ENCODE measurements at places on chromosomes 12 and 14.

DNA sequence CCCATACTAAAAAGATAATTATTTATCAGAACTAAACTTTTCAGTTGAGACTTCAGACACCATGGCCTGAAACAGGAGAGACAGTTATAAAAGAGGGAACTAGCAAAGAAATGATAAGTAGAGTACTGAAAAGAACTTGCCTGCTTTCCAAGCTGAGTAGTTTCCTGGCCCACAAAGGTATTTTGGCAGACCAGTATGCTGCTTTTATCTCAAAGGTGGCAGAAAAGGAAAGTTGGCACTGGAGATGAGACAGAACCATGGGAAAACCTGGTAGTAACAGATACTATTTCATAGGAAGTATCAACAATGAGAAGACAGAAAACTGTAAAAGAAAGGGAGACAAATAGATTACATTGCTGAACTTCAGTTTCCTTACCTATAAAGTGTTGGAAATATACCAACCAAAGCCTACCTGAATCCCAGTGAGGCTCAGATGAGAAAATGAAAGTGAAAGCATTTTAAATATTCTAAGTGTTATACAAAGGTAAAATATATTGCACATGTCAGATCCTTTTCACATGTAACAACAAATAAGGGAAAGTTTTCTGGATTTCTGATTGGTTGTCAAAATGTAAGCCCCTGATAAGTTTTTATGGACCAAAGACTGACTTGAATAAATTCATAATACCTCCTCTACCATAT, 155.3 kb upstream of the FSCB start:
- no peak for DNase-seq

GRCh38 chr14:104442631-104443390, 136.8 kb upstream of the C14orf180 start:
- peak; percentile 30 for DNase-seq

DNA sequence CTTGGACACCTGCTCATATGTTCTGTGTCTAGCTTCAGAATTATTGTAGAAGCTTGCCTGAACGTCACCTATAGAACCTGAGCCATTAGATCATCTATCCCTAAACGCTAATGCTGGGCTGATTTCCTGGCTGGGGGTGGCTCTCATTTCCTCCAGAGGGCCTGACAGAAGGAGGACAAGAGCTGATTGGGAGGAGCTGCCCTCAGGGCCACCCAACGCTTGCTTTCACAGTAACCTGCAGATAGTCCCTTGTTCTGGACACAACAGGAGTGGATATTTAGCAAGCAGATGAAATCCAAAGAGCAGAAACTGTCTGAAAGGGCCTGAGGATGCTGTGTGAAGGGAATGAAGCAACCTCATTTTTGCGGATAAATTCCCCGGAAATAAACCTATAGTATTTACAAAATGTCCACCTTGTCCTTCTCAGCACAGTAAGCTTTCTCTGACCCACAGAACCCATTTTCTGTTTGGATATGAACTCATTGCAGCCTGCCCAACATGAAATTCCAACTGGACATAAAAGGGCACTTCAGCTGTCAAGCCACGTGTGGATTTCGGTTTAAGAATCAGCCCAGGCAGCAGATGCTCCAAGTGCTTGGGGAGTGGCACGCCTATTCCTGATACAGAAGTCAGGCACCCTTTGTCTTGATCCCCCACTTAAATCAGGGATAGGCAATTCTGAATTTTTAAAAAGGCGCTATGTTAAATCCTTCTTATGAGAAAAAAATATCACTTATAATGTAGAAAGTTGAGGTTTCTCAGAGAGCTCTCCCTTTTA, 32.8 kb upstream of the TUBA1C start:
- no peak for DNase-seq

DNA sequence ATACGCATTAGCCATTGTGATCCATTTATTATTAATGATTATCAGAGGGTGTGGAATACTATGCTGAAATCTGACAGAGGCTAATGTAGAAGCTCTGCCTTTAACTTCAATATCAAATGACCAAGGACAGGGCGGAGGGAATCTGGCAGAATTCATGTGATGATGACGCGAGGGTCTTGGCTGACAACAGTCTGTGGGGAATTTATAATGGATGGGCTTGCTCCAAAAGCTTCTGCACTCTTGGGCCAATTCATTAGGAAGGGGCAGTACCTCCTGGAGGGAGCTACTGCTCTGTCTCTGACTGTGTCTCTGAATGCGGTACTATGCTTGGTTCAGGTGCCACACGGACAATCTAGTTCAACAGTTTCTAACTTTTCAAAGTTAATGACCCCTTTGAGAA, 46.2 kb downstream of the GALNT8 start:
- no peak for DNase-seq

DNA sequence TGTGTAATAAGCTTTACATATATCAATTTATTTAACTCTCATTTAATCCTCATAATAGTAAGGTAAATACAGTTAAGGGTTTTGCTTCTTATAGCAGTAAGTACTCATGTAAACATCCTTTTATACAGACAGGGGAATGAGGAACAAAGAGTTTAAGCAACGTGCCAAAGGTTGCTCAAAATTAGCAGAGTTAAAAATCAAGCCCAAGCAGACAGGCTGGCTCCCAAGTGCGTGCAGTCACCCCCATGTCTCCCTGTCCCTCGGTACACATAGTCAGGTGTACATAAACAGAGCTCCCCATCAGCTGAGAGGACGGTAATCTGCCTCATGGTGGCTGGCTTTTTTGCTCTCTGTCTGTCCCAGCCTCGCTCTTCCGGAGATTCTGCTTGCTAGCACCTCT, 126.4 kb downstream of the DERA start:
- no peak for DNase-seq

DNA sequence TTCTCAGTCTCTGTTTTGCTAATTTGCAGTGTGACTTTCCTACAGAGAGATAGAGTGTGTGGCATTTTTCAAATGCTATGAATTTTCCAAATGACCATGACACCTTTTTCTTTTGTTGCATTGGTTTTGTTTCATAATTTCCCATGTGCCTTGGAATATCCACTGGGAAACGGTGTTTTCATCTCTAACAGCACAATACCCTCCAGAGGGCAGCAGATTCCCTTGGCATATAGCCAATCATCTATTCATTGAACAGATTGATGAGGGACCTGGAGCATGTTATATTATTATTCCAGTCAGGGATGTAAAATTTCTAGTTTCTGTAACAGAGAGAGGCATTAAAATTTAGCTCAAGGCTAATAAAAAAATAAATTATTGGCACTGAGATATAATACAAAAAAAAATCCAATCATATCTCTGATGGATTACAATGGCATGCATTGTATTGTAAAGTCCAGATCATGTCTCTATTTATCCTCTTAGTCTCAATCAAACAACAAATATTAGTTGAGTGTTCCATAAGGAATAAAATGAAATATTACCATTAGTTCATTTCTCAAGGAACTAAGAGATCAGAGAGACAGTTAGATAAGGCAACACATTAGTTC, 29.6 kb upstream of the NTN4 start:
- DNase-seq = no peak

- no peak for DNase-seq
Observed at GRCh38 chr12:1453810-1454209, 140.6 kb downstream of the FBXL14 start.

DNA sequence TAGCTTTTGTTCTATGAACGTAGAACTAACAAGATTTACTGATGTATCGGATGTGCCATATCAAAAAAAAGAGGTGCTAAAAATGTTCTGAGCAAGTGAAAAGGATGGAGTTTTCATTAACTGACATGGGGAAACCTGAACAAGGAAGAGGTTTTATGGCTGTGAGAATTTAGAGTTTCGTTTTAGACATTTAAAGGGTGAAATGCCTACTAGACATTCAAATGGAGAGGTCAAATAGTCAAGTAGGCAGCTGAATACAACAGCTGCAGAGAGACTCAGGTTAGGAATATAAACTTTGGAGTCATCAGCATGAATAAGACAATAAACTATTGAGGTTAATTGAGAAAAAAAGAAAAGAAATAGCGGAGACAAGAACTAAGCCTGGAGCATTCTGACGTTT, 364.9 kb upstream of the GARIN6 start:
- DNase-seq = no peak

DNA sequence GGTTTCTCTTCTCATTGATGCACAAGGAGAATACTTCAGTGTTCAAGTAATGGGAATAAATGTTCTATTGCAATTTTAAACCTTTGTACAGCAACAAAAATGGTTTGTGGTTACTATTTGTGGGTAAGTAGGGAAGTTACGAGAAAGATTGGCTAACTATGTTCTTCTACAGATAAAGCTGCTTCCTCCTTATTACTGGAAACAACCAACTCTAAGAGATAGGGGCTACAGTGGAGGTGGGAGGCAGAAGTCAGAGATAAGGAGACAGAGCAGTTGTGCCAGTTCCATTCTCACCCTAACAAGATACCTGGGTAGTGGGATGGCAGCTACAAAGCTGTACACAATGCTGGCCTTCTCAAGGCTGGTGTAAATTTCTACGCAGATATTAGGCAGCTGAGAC, 16.2 kb downstream of the NOXRED1 start:
- DNase-seq = no peak

DNA sequence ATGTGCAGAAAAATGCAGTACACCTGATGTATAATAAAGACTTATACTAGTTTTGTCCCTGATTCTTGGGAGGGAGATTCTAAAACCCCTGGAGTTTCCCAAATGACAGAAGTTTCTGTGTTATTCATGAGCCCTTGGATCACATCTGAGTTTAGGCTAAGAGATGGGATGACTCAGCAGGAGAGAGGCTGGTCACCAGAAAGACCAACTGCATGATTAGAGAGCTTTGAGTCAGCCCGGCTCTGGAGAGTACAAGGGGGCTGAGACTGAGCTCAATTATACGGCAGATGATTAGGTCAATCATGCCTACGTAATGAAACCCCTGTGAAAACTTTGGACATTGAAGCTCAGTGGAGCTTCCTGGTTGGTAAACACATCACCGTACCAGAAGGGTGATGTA, 174.2 kb downstream of the SSPN start:
- DNase-seq = no peak

- DNase-seq = no peak
Observed at GRCh38 chr14:73502017-73502619, 11.4 kb downstream of the RIOX1 start.

DNA sequence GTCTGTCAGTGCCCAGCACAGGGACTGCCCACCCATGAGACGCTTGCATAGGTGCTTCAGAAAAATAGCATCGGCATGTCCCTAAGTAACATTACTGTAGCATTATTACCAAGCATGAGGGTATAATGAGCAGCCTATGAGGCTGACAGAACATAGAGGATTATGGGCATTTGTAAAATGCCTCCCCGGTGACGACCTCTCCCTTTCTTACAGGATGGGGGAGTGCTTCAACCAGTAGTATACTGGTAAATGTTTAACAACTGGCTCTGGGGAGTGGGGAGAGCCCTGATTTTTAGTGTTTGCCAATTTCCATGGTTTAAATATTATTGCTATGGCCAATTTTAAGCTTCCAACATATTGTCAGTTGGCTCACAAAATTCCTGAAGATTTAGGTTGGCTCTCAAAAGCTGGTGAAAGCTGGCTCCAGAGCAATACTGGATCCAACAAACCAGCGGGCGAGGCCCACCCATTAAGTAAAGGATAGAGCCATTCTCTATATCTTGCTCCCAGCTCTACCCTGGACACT, 104.5 kb downstream of the ETNK1 start:
- DNase-seq = no peak

DNA sequence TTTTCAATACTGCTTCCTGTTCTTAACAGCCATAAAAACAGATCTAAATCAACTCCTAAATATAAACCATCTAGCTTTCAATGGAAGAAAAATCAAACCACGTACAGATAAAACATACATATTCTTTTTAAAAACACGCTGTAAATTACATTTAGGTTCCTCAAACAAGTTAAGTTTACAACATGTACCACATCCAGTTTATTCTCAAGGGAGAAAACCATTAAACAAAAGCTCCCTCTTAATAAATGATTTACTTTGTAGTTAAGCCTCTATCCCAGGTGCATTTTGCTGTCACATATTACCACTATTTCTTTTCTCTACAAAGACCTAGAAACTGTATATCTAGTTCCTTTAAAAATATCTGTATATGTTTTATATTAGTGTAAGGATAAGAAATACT, 3.1 kb downstream of the NUMB start:
- DNase-seq = no peak

- DNase-seq = no peak
Observed at GRCh38 chr14:28754209-28754985, 12.2 kb upstream of the FOXG1 start.

GRCh38 chr12:2403221-2403976, 350.6 kb downstream of the CACNA1C start:
- no peak for DNase-seq

- peak; percentile 18 for DNase-seq
Observed at GRCh38 chr14:101037021-101037817, 133.7 kb upstream of the RTL1 start.

- peak; percentile 78 for DNase-seq
Observed at GRCh38 chr14:54902521-54903420, at the start of gene GCH1. TSS of gene GCH1 (minus strand) at chr14:54902826. CDS start at chr14:54902663, 163 bp downstream.

- no peak for DNase-seq
Observed at GRCh38 chr12:93526786-93527428, 45.6 kb upstream of the SOCS2 start.

- no peak for DNase-seq
Observed at GRCh38 chr14:100069161-100069800, 4.1 kb downstream of the EVL start.

GRCh38 chr12:48993787-48994186, 5.4 kb downstream of the DDN start:
- no peak for DNase-seq

Data from activated naive CD4-positive, alpha-beta T cell treated with anti-CD3 and anti-CD28 coated beads, Interleukin-2, amount 50 U/mL, for 72 hours (primary cell).